ENCODE measurements at places on chromosomes 2 and 18.

DNA sequence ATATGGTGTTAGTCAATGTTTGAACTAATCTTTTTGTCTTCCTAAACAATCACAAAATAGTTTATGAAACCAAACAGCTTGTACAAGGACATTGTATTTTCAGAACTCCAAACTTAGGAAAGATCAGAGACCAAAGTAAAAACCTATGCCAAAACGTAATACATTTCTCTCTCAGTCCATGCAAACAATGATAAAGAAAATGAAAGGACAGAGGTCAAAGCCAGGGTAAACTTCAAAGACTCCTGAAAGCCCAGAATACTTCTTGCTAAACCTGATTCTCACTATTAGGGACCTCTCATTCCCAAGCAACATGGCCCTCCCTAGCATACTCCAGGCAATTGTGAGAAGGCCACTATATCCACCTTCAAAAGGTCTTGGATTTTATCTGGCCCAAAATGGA lies 105.1 kb upstream of the GALNT5 start:
- DNase-seq = no peak

- DNase-seq = no peak
Measured at GRCh38 chr2:152626911-152627339, 90.3 kb downstream of the PRPF40A start.

- DNase-seq = no peak
Measured at GRCh38 chr2:209431701-209432100, 7.9 kb downstream of the MAP2 start.

DNA sequence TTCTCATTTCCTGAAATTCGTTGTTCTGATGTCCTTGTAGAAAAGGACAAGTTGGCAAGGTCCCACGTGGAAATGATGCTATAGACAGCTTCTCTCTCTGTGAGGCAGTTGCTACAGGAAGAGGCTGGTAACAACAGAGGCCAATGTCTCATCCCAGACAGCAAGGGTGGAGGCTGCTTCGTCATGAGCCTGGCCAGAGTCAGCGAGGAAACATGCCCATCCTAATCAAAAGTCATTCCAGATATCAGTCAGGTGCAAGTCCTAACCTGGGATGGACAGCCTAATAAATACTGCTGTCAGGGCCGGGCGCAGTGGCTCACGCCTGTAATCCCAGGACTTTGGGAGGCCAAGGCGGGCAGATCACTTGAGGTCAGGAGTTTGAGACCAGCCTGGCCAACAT lies 6.4 kb upstream of the SMAD7 start:
- no peak for DNase-seq

DNA sequence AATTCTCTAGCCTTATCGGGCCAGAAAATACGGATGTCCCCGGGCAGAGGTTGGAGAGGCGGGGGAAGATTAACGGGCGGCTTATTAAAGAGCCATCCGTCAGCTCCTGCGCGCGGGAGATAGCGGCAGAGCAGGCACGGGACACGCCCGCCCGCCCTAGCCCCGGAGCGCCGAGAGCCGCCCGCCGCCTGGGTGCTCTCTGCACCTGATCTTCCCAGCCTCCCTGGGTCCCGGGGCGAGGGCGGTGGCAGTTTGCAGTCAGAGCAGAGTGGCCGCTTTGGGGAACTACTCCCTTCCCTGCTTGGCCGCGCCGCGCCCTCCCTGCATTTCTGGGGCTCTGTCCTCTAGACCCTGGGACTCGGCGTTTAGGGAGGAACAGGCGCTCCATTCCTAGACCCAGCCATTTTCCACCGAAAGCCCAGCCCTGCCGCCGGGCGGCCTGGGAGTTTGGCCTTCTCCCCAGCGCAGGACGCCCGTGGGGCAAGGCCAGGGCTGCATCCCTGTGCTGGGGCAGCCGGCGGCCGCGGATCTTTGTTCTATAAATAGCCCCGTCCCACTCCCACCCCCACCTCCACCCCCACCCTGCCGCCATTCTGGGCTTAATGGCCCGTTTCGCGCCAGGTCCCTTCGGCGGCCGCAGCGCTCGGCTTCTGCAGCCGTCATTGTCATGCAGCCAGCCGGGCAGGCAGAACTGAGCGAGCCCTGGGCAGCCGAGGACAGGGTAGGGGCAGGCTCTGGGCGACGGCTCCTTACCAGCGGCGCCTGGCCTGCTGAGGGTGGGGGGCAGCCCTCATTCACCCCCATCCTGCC lies 6.6 kb downstream of the GAD1 start:
- no peak for DNase-seq

- DNase-seq = no peak
Measured at GRCh38 chr2:54076586-54076985, 38.8 kb upstream of the ACYP2 start.

All from stimulated activated CD8-positive, alpha-beta memory T cell treated with anti-CD3 and anti-CD28 coated beads, Interleukin-15, amount 100 ng/mL, for 24 hours (primary cell).